Fibroblast of lung (primary cell): ENCODE measurements at places on chromosomes 1 and 21. TPM values are rescaled to one million over a fixed set of nuclear protein-coding genes. Genes with fewer than 3 reads are reported as not detected.

The LIN28A gene
- total RNA-seq = not detected in 2 replicates

The MATN1 gene
- 0.26 TPM in 1 of 2 replicates, not detected in the other for total RNA-seq

The FAM151A gene
- total RNA-seq = not detected in 2 replicates

The LCE1E gene
- not detected in 2 replicates for total RNA-seq

The DMRTA2 gene
- total RNA-seq = under 0.01 TPM in 1 of 2 replicates, not detected in the other

The SELENBP1 gene
- total RNA-seq = 59.6 and 65.9 TPM in 2 replicates

The LDLRAP1 gene
- total RNA-seq = 6.9 and 7.3 TPM in 2 replicates

The OR2T33 gene
- not detected in 2 replicates for total RNA-seq

The ZNF678 gene
- 5.6 and 7.3 TPM in 2 replicates for total RNA-seq

The PADI3 gene
- not detected in 2 replicates for total RNA-seq

The PRAMEF18 gene
- not detected in 2 replicates for total RNA-seq

The TAS1R1 gene
- under 0.01 and 0.17 TPM in 2 replicates for total RNA-seq

The CFAP74 gene
- total RNA-seq = 0.26 TPM in 1 of 2 replicates, not detected in the other

The CFHR3 gene
- 0.17 and 0.26 TPM in 2 replicates for total RNA-seq

The COL24A1 gene
- 2.8 and 3.3 TPM in 2 replicates for total RNA-seq

The C1orf141 gene
- not detected in 2 replicates for total RNA-seq

The AKR7A3 gene
- total RNA-seq = 0.33 and 0.51 TPM in 2 replicates

The AMY2A gene
- not detected in 2 replicates for total RNA-seq

The CYP4X1 gene
- total RNA-seq = not detected in 2 replicates

The CPLANE2 gene
- total RNA-seq = 12.1 and 19.2 TPM in 2 replicates

The SPRR1B gene
- not detected in 2 replicates for total RNA-seq
